ENCODE measurements at places on chromosomes 16 and 17.

GRCh38 chr17:31579265-31579664 lies 187.8 kb downstream of the RAB11FIP4 start:
- no peak for DNase-seq

DNA sequence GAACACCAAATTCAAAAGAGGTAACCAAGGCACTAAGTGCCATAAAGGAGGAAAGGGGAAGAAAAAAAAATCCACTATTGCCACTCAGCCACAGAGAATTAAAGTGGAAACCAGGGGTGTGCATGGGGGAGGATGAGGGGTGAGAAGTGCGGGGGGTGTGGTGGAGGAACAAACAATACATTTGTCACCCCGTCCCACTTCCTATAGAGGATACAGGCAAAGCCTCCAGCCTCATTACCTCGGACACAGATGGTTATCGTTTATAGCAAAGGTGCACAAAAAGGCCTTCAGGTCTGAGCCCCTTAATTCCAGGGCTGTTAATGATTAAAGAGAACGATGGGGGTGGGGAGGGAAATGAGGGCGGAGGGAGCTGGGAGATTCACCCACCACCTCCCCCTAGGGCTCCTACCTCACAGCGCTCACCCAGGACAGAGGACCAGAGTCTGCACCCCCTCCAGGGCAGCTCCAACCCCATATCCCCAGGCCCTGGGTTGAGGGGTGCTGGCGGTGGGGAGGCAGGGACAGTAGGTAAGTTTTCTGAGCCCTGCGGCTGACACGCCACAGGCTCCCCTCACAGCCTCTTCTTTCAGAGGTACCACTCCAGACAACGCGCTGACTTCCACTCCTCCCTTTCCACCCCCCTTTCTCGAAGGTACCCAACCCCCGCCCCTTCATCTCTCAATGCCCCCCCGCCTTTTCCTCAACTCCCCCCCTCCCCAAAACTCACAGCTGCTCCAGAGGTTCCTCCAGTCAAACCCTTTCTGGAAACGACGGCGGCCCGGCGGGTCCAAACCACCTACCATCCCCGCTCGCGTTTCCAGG lies 470 bp downstream of the DCUN1D3 start:
- no peak for DNase-seq

DNA sequence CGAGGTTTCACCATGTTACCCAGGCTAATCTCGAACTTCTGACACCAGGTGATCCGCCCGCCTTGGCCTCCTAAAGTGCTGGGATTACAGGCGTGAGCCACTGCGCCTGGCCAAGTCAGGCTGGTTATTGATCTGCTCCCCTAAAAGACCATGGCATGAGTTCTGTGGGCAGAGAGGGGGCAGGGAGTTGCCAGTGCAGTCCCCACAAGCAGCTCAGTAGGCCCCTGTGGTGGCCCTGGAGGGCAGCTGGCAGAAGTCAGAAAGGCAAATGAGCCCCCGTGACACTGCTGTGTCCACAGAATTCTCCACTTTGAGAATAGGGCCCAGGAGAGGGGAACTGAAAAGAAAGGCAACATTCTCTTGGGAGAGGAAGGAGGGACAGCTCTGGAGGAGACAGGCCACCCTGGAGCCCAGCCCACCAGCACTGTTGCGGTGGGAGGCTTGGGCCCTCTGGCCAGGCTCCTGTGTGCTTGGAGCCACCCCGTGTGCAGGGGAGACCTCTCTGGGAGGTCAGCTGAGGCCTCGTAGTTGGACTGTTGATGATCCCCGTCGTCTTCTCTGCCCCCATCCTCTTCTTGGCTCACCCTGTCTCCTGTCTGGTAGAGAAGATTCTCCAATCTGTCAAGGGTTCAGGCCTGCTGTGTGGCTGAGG lies 2.1 kb upstream of the AMDHD2 start:
- DNase-seq: no peak

GRCh38 chr17:65794572-65794971 lies 233.1 kb upstream of the AXIN2 start:
- DNase-seq: no peak

DNA sequence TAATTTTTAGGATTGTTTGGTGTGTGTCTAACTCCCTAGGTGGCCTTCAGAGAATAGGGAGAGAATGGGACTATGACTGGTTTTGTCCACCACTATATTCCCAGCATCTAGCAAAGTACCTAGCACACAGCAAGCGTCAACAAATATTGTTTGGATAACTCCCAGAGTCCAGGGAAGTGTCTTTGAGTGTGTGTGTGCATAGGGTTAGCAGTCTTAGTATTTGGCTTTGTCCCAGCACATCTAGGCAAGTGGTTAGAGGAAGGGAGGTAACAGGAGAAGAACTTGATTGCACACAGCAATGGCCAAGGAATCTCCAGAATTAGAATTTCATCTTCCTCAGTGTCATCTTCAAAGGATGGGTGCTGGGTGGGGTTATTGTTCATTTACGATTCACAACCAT lies 385.4 kb upstream of the CDH5 start:
- no peak for DNase-seq

- DNase-seq: no peak
Observed at GRCh38 chr16:66278111-66278531, 88.4 kb upstream of the CDH5 start.

DNA sequence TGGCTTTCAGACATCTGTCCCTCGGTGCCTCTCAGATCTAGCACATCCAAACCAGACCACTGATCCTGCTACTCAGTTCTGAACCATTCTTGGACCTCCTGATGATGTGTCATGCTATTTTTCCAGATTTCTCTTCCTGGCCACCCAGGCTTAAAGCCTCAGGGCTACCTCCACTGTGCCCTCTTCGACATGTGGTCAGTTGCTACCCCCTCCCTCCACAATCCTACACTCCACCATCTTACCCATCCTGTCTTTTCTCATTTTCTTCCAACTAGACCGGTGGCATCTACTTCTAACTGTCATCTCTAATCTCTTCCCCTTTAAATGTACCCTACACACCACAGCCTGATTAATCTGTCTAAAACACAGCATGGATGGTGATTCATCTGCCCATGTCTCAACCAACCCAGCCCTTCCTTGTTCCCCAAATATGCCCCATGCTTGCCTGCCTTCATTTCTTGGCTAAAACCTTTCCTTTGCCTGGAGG lies 478.6 kb downstream of the SLC39A11 start:
- no peak for DNase-seq

DNA sequence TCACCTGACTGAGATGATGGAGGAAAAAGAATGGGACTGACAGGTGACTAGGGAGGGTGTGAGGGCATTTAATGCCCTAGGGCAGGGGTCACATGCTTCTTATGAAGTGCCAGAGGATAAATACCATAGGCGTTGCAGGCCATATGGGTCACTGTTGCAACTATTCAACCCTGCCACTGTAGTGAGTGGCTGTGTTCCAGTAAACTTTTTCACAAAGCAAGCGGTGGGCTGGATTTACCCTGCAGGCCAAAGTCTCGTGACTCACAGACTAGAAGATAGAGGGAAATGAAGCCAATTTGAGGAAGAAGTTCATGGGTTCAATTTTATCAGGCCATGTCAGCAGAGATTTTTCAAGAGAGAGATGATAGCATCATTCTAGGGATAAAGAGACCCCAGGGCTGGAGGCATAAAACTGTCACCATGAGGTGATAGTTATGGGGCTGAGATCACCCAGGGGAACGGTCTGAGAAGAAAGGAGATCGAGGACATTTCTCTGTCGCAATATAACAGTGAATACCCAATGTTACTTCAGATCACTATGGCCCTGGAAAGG lies 8.6 kb downstream of the ARHGAP17 start:
- DNase-seq: peak; percentile 41

- no peak for DNase-seq
Observed at GRCh38 chr16:56348168-56349085, 76.9 kb downstream of the AMFR start.

- DNase-seq: no peak
Observed at GRCh38 chr17:82655038-82655479, 6.8 kb upstream of the WDR45B start.

DNA sequence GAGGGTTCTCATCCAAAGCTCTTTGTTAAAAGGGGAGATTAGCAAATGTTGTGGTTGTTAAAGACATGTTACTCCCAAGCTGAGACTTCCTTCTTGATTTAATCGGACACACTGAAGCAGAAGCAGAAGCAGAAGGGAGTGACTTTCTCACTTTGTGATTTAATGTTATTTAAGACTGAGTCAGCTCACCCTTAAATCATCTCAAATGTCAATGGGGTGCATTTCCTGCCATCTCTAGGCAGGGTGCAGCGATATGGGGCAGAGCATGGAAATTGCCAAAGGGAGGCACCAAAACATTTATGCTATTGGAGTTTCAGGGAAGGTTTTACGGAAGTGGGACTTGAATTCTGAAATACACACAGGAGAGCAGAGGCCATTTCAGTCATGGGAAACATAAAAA lies 283.6 kb downstream of the ABCC12 start:
- DNase-seq: no peak

- DNase-seq: no peak
Observed at GRCh38 chr16:80803339-80804055, 901 bp downstream of the CDYL2 start.

GRCh38 chr16:50665128-50665878 lies 15.8 kb downstream of the SNX20 start:
- DNase-seq: peak; percentile 58

DNA sequence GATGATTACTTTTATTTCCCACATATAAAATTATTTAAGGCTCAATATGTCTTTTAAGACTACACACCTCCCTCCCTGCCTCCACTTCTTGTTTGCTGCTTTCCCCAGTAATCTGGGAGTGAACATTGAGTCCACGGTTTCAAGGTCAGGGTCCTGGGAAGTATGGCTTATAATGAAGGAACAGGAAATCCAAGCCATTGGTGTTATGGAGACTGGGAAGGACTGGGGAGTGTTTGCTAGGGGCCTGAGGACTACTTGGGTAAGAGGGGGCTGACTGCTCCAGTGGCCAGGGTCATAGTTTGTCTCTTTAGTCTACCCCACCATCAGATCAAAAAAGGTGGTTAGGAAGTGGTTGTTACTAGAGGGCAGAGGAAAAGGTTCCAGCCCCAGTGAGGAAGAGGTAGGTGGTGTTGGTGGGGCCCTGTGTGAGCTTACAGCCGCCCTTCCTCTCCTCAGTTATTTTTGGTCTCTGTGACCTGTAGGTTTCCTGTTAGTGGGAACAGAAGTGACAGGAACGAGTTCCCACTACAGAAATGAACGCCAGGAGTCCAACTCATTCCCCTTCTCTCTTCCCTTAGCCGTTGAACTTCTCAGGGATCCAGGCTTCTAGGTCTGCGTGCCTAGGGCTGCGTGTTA lies 742 bp upstream of the SLC16A13 start:
- no peak for DNase-seq

DNA sequence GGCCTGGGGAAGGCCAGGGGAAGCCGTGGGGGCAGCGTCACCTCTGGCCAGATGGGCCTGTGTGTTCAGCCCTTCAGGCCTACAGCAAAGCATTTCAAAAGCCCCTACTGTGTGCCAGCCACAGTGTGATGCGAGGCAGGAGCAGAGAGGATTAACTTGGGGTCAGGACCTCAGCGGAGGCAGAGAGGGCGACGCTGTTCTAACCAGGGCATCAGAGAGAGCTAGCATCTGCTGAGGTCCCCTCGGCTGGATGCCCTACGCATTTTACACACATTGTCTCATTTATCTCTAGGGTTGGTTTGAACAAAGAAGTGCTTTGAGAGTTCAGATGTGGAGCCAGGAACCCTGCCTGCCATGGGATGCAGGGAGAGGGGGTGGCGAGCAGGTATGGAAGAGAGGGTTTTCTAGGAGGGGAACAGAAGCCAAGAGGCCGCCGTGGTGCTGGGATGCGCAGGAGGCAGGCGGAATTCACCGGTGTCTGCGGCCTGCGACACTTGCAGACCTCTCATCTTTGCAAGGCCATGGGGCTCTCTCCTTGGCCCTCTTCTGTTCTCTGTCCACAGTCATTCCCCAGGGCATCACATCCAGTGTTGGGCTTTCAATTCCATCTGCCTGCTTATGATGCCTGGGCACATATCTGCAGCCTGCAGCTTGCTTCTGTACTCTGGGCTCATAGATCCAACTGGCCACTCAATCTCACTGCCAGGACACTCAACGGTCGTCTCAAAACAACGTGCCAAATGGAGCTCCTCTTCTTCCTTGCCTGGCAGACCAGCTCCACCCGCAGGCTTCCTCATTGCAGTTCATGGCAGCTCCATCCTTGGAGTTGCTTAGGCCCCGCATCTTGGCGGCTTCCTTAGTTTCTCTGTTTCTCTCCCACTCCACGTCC lies 8.1 kb upstream of the NKD1 start:
- DNase-seq: no peak

DNA sequence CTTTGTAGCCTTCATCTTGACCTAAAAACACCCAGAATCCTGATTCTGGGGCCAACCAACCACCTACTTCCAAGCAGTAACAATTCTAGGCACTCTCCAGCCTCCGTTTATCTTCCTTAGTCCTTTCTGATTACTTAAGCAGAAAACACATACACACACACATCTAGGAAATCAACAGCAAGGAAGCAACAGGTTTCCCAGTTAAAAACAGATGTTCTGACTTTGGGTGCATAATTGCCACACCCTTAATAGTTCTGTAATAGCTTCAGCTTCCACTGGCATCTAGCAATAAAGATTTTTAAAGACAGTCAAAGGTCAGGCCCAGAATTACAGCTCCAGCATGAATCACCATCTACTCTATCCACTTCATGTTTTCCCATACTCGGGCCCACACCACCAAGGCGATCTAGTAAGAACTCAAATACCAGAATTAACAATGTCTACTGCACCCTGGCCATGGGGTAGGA lies 2.6 kb downstream of the ARHGAP17 start:
- DNase-seq: peak; percentile 27

GRCh38 chr16:17921357-17921978 lies 415.1 kb downstream of the NPIPA8 start:
- DNase-seq: no peak

GRCh38 chr17:72838581-72838980 lies 253.9 kb downstream of the SLC39A11 start:
- no peak for DNase-seq

GRCh38 chr16:8828541-8829165 lies 31.0 kb downstream of the PMM2 start:
- DNase-seq: no peak

DNA sequence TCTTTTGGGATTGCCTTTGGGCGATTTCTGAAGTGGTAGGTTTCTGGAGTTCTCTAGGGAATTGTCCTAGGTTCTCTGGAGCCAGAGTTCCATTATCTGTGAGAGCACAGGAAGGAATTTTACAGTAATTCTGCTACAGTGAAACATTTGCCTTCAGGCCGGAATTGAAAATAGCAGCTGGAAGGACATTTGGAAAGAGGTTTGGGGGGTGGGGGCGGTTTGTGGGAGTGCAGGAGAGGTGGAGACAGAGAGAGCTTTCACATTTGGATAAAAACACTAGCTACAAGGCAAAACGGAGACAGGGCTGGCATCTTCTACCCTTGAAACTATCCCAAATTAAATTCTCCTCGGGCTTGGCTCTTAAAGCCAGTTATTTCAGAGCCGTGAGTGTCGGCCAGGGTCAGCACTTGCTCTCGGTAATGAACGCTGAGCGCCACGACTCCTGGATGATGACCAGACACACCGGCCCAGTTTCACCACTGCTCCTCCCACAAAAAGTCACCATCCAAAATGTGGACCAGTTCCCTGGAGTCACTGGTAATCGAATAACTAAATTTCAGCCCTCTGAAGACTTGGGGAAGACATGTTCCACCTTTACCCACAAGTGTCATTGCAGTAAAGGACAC lies 67.7 kb upstream of the TANC2 start:
- DNase-seq: no peak
